ENCODE measurements at places on chromosomes 5 and 9.
A peak's percentile ranks its signal among the peaks of the same experiment; 100 is the strongest.

- no peak for DNase-seq
These were observed 24.9 kb downstream of the KCNV2 start for GRCh38 chr9:2742214-2742613.

DNA sequence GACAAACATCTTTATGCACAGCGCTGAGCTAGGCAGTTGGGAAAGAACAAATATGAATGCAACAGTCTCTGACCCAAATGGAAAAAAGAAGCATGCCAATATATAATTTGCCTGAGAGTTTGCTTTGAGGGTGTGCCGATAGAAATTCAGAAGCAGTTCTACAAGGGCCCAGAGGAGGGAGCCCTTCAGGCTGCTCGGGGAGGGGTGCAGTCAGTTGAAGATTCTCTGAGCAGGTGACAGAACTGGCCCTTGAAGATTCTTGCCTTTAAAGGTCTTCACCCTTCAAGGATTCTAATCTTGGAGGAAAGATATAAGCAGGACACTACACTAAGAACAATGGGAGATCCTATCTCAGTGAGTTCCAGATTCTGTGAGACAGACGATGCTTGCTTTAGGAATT is 3.7 kb upstream of the PAPPA start:
- DNase-seq = peak; percentile 53

GRCh38 chr5:122120493-122120892 is 8.9 kb upstream of the ZNF474 start:
- no peak for DNase-seq

GRCh38 chr5:65483546-65484346 is 2.0 kb upstream of the ADAMTS6 start:
- peak; percentile 66 for DNase-seq

GRCh38 chr5:172891716-172892421 is 57.8 kb downstream of the ERGIC1 start:
- no peak for DNase-seq

DNA sequence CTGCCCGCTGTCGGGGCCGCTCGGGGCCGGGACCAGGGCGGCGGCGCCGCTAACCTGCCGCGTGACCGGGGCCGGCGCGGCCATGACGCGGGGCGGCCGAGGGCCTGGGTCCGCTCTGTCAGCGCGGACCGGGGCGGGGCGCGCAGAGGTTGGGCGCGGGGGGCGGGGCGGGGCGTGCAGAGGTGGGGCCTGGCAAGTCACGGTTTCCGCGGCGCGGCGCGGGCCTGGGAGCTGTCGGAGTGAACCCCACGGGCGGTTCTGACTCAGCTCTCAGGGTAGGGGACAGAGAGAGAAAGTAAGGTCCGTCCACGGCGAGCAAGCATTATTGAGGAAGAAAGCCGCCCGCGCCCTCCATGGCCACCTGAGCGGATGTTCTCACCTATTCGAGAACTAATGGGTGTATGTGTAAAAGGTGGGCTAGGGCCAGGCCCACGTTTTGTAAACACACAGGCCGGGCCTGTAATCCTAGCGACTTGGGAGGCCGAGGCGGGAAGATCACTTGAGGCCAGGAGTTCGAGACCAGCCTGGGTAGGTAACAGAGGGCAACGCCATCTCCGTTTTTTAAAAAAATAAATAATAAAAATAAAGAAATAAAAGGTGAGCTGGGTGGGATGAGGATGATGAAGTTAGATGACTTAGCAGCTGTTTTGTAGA is at the start of gene PRXL2C:
TSS of gene PRXL2C (minus strand) at position 120 of the 654 bp plus-strand sequence. CDS start at position 84, 36 bp downstream.
- peak; percentile 92 for DNase-seq

GRCh38 chr5:157670662-157671591 is at the start of gene C5orf52:
Gene C5orf52, plus strand, starts transcription at chr5:157671533. Its CDS starts 82 bp downstream, at chr5:157671615.
- DNase-seq = peak; percentile 78

GRCh38 chr5:159156426-159157238 is 52.7 kb downstream of the RNF145 start:
- peak; percentile 68 for DNase-seq

DNA sequence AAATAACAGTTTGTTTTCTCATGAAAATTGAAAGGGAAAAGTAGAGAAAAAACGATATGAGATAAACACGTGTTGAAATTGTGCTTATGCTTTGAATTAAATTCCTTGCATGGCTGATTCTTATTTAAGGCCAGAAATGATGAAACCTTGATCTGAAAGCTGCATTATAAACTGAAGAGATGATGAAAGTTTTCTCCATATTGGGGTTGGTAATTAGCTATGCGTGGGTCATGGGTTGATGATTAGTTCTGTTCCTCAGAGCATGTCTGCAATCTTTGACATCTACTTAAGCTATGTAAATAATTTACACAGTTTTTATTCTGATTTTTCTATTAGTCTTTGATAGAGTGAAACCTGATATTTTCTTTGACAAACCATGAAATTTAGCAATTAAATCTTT is 264.1 kb downstream of the CD180 start:
- DNase-seq = no peak

DNA sequence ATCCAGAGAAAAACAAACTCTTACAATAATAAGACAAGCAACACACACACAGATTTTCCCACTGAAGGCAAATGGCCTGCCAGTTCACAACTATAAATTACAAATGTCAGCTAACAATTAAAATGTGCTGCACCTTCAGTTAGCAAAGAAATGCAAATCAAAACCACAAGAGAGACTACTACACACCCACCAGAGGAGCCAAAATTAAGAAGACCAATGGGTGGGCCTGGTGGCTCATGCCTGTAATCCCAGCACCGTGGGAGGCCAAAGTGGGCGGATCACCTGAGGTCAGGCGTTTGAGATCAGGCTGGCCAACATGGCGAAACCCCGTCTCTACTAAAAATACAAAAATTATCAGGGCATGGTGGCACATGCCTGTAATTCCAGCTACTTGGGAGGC is 15.1 kb upstream of the IPPK start:
- DNase-seq = no peak

DNA sequence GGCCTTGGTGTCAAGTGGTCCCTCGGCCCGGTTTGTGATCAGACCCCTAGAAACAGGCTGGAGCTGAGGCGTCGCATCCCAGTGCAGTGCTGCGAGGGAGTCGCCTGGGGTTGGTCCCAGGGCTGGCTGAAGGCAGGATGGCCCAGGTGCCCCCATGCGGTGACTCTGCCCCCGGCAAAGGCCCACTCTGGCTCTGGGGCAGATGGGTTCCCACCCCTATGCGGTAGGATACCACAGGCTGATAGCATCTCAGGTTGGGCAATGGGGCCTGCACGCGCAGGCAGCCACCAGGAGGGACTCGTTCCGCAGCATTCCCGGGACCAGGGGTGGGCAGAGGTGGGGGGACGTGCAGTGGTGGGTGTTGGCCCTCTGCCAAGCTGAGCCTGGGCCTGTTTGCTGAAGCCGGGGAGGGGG is 86.0 kb downstream of the RXRA start:
- no peak for DNase-seq

DNA sequence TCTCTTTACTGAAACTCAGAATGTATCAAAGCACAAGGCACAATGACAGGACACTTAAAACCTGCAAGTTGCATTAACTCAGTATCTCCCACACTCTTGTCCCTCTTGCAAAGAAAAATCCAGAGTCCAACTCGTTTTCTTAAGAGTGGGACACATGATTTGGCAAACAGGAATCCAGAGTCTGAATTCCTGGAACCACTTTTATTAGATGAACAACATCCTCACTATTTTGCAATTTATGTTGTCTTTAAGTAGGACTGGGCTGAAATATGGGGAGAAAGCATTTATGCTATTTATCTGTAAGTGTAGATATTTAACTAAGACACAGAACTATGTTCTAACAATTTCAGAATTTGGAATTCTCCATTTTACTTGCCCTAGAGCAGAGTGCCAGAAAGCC is 69.1 kb downstream of the ABCA1 start:
- DNase-seq = no peak

GRCh38 chr5:172689801-172690200 is 48.7 kb downstream of the NEURL1B start:
- DNase-seq = no peak

GRCh38 chr9:108677776-108678175 is 178.0 kb downstream of the ACTL7B start:
- DNase-seq = no peak

GRCh38 chr9:101209670-101210069 is 175.1 kb downstream of the BAAT start:
- no peak for DNase-seq

- peak; percentile 35 for DNase-seq
These were observed 2.3 kb downstream of the P4HA2 start for GRCh38 chr5:132225165-132226032.

- DNase-seq = peak; percentile 63
These were observed 135.4 kb upstream of the TAS2R1 start for GRCh38 chr5:9765419-9766140.

- DNase-seq = no peak
These were observed 330 bp downstream of the TBC1D2 start for GRCh38 chr9:98255061-98255577.

- DNase-seq = no peak
These were observed 69.0 kb upstream of the GLRX start for GRCh38 chr5:95891499-95891898.

DNA sequence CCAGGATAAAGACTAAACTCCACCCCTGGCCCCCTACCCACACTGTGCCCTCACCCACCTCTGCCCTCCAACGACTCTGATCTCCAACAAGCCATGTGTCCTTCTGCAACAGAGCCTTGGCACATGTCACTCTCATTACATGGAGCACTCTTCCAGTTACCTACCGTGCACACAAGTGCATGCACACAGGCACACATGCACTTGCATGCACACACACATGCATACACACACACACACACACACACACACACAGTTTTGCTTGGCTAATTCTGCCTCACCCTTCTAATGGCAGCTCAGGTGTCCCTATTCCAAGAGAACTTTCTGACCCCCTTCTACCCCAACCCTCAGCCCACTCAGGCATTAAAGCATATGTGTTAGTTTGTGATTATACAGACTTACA is 19.6 kb downstream of the GALNT10 start:
- no peak for DNase-seq

- no peak for DNase-seq
These were observed 74.0 kb downstream of the GCNT4 start for GRCh38 chr5:74978345-74978744.

- DNase-seq = no peak
These were observed 70.6 kb downstream of the IQGAP2 start for GRCh38 chr5:76473661-76474060.

- DNase-seq = no peak
These were observed 79.0 kb downstream of the MACROH2A1 start for GRCh38 chr5:135319928-135320606.

- peak; percentile 11 for DNase-seq
These were observed 1082.9 kb upstream of the SEMA6A start for GRCh38 chr5:117657541-117657940.

DNA sequence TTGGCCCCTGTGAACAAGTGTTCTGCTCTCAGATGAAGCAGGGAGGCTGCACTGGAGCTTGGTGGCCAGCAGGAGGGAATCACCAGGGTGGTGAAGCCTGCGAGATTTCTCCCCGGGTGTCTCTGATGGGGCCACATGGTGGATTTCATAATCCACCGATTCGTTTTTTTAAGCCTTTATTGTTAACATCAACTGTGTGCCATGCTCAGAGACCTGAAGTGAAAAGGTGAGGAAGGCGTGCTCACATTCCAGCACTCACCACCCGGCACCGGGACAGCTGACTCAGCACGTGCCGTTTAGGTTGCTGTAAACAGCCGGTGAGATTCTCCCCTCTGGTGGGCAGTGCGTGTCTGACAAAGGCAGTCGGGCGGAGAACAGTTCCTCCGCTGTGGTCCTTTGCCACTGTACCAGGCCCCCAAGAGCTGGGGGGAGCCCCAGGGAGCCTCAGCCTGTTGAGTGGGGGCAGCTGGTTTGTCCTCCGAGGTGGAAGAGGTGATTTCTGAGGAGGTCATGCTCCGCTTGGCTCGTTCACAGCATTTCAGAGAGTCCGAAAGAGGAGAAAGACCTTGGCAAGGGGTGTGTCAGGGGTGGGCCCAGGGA is 12.7 kb upstream of the AHRR start:
- DNase-seq = peak; percentile 39

DNA sequence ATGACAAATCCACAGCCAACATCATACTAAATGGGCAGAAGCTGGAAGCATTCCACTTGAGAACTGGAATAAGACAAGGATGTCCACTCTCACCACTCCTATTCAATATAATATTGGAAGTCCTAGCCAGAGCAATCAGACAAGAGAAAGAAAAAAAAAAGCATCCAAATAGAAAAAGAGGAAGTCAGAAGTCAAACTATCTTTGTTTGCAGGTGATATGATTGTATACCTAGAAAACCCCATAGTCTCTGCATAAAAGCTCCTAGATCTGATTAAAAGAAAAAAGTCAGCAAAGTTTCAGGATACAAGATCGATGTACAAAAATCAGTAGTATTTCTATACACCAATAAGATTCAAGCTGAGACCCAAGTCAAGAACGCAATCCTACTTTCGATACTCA is 66.1 kb downstream of the OSMR start:
- no peak for DNase-seq

- no peak for DNase-seq
These were observed 118.7 kb downstream of the ZNF462 start for GRCh38 chr9:106981396-106982287.

DNA sequence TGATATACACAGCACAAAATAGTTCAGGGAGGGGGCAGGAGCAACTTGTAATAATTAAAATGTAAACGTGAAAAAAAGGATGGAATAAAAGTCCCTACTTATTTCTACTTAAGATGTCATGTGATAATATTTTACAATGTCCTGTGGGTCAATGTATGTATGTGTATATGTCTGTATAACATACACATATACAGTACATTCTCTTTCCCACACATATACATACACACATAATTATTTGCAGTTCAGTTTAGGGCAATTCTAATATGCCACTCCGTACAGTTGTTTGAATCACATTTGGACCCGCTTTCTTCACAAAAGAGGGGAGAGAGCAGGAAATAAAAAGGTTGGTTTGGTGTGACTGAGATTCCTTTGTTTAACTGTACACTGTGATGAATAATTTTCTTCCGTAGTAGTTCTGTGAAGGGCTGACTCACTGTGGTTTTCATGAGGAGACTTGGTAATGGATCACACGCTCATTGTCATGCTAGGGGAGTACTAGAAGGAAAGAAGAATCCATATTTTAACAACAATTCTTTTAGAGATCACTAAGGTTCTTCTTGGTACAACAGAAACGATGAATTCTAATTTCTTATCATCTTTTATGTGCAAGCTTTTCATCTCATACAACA is 26.2 kb upstream of the ACOT12 start:
- DNase-seq = no peak

DNA sequence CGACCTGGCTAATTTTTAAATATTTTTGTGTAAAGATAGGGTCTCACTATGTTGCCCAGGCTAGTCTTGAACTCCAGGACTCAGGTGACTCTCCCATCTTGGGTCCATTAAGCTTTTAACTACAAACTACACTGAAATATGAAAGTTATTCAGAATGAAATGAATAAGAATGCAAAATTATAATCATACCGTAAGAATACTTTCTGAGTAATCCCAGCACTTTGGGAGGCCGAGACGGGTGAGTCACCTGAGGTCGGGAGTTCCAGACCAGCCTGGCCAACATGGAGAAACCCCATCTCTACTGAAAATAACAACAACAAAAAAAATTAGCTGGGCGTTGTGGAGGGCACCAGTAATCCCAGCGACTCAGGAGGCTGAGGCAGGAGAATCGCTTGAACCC is 1.1 kb upstream of the ORM1 start:
- DNase-seq = no peak

GRCh38 chr5:170628691-170629565 is 125.1 kb downstream of the KCNIP1 start:
- DNase-seq = no peak

Data from SK-N-SH (cell line).